Suprapubic skin (tissue), 4 donors: ENCODE measurements at places on chromosomes 11 and 22. TPM values are rescaled to one million over a fixed set of nuclear protein-coding genes. Genes with fewer than 3 reads are reported as not detected.

- H3K4me3 ChIP-seq = no peak overlapping the region
- H3K36me3 ChIP-seq = no peaks in the 10 kb centered on the region
- peaks cover 4% of the 10 kb centered on the region for H3K4me1 ChIP-seq
- no peak for DNase-seq
These were observed 119.9 kb downstream of the FEZ1 start for GRCh38 chr11:125376117-125376516.

DNA sequence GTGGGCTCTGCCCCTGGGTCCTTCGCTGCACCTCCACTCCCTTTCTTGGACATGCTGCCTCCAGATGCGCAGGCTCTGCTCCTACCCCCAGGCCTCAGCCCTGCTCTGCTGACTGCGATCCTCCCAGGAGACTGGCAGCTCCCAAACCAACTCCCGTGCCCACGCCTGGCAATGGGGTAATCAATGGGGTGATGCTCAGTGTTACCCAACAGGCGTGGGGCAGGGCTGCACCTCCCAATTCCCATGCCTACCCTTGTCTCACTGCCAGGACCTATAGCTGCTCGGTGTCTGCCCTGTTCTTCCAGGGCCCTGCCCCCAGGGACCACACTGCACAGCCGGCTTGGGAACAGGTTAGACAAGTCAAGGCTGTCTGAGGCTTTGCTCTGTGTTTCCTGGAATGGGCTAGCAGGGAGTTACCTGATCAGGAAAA, at the start of gene ALDH3B2:
Gene ALDH3B2 (minus strand): TSS at position 182 of the 430 bp plus-strand sequence. CDS start 7,688 bp downstream, outside the sequence.
- peak; percentile 81 for DNase-seq
- no peaks in the 10 kb centered on the region for H3K36me3 ChIP-seq
- H3K4me1 ChIP-seq = peaks cover 22% of the 10 kb centered on the region
- peak within 1 kb of the TSS; percentile 86 for H3K27ac ChIP-seq

GRCh38 chr22:47197773-47198500, 435.5 kb downstream of the TBC1D22A start:
- H3K27ac ChIP-seq = no peak overlapping the region
- DNase-seq = peak; percentile 49

DNA sequence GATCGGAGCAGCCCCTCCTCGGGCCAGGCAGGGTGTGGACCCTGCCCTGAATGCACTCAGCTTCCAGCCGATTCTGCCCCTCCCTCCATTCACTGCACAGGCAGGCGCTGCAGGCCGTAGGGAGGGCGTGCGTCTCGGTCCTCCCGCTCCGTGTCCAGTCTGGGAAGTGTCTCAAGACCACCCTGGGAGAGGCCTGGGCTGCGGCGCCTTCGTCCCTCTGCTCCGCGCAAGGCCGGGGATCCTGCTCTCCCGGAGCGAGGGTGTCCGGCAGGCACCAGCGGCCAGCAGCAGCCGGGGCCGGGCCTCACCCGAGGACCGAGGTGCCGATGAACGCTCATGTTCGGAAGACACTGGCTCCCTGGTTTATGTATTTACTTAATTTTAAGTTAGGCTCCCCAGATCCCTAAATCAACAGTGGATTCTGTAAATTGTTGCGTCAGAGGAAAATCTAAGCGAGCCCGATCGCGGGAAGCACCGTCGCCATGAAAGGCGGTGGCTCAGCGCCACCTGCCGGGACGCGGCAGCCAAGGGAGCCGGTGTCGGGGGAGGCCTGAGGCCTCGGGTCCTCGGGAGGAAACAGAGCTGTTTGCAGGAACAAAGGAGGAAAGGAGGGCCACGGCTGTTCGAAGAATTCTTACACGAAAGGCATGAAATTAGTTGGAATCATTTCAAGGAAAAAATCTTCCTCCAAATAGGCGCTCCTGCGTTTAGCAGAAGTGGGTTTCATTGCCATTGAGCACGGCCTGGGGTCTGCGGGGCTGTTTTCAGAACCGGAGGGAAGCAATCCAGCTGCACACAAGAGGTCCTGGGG, 195.3 kb downstream of the BRD1 start:
- DNase-seq = no peak
- H3K4me3 ChIP-seq = peak overlapping the region; percentile 37
- H3K27me3 ChIP-seq = peaks cover 52% of the 10 kb centered on the region
- peaks cover 14% of the 10 kb centered on the region for H3K4me1 ChIP-seq
- no peaks in the 10 kb centered on the region for H3K36me3 ChIP-seq

Gene MYBPC3
- total RNA-seq = 0.21 TPM

- H3K4me3 ChIP-seq = no peak overlapping the region
- peaks cover 30% of the 10 kb centered on the region for H3K36me3 ChIP-seq
- H3K27ac ChIP-seq = no peak overlapping the region
- peaks cover 13% of the 10 kb centered on the region for H3K4me1 ChIP-seq
- peaks cover 10% of the 10 kb centered on the region for H3K27me3 ChIP-seq
These were observed 80.3 kb downstream of the FBLN1 start for GRCh38 chr22:45582955-45583320.

GRCh38 chr22:45594123-45594941, 77.3 kb upstream of the ATXN10 start:
- no peak overlapping the region for H3K27ac ChIP-seq
- H3K27me3 ChIP-seq = no peaks in the 10 kb centered on the region
- no peaks in the 10 kb centered on the region for H3K4me1 ChIP-seq
- DNase-seq = no peak
- H3K36me3 ChIP-seq = peaks cover 25% of the 10 kb centered on the region

GRCh38 chr22:20218326-20218872, 49.7 kb downstream of the RTN4R start:
- peaks cover 24% of the 10 kb centered on the region for H3K27me3 ChIP-seq
- no peaks in the 10 kb centered on the region for H3K4me1 ChIP-seq
- DNase-seq = no peak
- H3K36me3 ChIP-seq = no peaks in the 10 kb centered on the region
- no peak overlapping the region for H3K27ac ChIP-seq
- H3K4me3 ChIP-seq = no peak overlapping the region

DNA sequence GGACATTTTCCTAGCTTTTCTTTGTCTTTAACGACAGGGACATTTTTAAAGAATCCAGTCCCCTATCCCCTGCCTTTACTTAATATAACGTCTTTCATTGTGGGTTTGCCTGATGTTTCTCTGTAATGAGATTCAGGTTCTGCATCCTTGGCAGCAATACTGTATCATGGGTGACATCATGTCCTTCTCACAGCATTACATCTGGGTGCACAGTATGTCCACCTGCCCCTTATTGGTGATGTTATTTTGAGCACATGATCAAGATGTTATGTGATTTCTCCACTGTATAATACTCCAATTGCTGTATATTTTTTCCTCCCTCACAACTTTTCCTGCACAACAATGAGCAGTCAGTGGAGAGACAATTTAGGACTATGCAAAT, 9.7 kb upstream of the STK33 start:
- H3K4me3 ChIP-seq = no peak overlapping the region
- DNase-seq = no peak
- H3K36me3 ChIP-seq = no peaks in the 10 kb centered on the region
- H3K27ac ChIP-seq = no peak overlapping the region
- no peaks in the 10 kb centered on the region for H3K27me3 ChIP-seq
- peaks cover 10% of the 10 kb centered on the region for H3K4me1 ChIP-seq

Gene NLRP6
- 1.3 TPM for total RNA-seq

DNA sequence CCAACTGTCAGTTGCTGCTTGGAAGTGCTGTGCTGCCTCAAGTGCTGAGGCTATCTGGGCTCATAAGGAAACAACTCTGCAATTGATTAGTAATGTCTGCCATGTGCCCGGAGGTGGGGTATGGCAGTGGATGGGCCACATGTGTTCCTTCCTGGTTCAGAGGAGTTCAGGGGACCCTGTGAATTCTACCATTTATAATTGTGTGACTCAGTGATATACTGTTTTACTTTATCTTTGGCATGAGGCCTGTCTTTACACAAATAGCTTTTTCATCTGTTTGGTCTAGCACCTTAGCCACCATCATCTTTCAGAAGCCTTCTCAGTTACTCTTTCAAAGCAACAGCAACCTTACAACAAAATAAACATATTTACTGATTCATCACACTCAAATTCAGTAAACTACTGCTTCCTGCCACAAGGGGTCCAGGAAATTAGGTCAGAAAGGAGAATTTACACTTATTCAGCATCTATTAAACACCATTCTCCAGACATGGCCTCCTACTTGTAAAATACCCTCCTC, 20.9 kb downstream of the DKK3 start:
- no peak overlapping the region for H3K4me3 ChIP-seq
- H3K27me3 ChIP-seq = no peaks in the 10 kb centered on the region
- no peaks in the 10 kb centered on the region for H3K36me3 ChIP-seq
- peaks cover 35% of the 10 kb centered on the region for H3K4me1 ChIP-seq

Gene OR5A2
- not detected for total RNA-seq

DNA sequence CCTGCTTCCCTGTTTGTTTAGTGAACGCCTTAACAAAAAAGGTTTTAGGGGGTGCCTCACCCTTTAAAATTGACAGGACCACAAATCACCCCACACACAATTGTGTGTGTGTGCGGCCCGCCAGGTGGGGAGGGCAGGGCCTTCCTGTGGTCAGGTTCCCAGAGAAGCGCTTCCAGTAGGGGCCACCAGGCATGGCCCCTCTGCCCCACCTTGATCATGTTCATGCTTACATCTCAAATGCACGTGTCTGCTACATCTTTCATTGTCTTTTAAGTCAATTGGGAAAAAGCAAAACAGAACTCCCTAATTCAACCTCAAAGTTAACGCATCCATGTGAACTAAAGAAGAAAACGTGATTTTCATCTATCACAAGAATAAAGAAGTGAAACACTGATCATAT, 1335.3 kb downstream of the TBC1D22A start:
- DNase-seq = peak; percentile 18
- no peak overlapping the region for H3K4me3 ChIP-seq
- H3K4me1 ChIP-seq = no peaks in the 10 kb centered on the region
- H3K27me3 ChIP-seq = peaks cover 18% of the 10 kb centered on the region
- H3K27ac ChIP-seq = no peak overlapping the region

Gene OR4X2
- total RNA-seq = not detected

GRCh38 chr11:134417871-134418840, 6.1 kb upstream of the B3GAT1 start:
- DNase-seq = no peak
- H3K4me3 ChIP-seq = no peak overlapping the region
- H3K4me1 ChIP-seq = no peaks in the 10 kb centered on the region
- peaks cover 47% of the 10 kb centered on the region for H3K27me3 ChIP-seq
- no peaks in the 10 kb centered on the region for H3K36me3 ChIP-seq

Gene PRR33
- not detected for total RNA-seq

Gene C11orf91
- total RNA-seq = not detected
